Brain microvascular endothelial cell (primary cell): ENCODE measurements at places on chromosomes 1 and 21.

DNA sequence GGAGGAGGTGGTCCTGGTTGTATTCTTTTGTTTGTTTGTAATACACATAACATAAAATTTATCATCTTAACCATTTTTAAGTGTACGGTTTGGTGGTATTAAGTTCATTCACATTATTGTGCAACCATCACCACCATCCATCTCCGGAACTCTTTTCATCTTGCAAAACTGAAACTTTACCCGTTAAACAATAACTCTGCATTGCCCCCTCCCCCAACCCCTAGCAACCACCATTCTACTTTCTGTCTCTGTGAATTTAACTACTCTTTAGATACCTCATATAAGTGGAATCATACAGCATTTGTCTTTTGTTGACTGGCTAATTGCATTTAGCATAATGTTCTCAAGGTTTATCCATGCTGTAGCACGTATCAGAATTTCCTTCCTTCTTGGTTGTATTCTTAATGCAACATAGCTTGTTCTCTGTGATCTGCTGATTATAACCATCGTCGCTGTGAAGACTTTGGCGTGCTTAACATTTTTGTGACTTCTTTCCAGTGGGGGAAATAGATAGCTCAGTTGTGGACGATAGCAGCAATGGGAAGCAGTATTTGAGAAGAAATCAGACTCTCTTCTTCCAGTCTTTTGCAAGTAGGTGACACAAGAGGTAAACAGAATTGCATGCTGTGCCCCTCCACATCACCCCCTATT lies 117.5 kb upstream of the HOOK1 start:
- DNase-seq = no peak

DNA sequence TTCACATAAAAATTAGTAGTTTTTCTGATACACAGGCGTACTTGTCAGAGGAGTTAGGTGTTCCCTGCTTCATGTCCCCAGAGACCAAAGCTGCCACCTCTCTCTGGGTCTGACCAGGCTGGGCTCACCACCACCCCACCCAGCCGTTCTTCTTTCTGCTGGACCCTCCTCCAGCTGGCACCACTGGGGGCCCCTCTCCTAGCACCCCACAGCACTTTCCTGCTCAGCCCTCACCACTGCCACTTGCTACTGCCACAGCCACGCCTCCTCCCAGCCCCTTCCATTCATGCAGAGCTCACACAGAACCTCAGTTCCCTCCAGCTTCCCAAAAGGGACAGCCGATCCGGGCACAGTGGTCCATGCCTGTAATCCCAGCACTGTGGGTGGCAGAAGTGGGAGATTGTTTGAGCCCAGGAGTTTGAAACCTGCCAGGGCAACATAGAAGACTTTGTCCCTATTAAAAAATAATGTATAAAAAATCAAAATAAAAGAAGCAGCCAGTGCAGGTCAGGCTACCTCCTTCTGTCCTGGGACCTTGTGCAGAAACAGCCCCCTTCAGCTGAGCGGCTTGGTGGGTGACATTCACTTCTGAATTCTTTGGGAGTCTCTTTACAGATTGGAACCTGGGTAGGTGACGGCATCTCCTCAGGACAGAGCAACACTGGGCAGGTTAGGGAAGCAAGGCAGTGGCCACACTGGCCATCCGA lies 208.3 kb downstream of the TOMM20 start:
- DNase-seq = no peak

DNA sequence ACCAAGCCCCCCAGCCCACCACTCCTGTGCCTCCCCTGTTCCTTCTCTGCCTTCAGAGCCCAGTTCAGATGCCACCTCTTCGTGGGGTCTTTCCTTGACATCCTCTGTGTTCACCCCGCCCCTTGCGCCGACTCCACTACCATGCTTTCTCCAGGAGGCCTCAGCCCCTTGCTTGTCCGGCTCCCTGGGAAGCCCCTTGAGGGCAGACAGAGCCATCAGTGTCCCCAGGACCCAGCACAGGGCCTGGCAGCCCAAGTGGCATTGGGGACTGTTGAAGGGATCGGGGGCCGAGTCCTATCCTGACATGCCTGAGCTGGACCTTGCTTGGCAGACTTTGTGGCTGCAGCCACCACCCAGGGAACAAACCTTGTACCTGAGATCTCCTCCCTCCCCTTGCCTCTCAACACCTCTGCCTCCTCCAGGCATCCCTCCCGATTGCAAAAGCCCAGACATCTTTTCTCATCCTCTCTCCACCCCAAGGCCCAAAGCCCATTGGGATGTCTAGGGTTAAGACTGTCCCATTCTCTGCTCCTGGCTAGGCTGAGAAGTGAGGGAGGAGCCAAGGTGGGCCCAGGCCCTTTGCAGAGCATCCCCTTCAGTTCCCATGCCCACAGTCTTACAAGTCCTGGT lies 3.4 kb downstream of the CLDN19 start:
- no peak for DNase-seq

- no peak for DNase-seq
Measured at GRCh38 chr1:214720561-214720960, 117.6 kb downstream of the CENPF start.

GRCh38 chr1:58738876-58739275 lies 39.0 kb upstream of the MYSM1 start:
- DNase-seq = no peak

DNA sequence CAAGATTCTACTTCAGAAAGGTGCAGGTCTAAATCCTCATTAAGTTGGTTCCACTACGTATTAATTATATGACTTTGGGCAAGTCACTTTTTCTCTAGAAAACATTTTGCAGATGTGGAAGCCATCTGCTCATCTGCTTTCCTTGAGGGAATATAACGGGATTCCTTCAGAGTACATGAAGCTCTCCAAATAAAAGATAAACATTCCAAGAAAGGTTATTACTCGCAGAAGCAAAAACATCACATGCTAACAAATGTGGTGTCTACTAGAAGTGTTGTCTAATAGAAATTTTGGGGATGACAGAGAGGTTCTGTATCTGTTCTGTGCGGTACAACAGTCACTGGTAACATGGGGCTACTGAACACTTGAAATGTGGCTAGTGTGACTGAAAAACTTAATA lies 60.2 kb downstream of the NIBAN1 start:
- no peak for DNase-seq

DNA sequence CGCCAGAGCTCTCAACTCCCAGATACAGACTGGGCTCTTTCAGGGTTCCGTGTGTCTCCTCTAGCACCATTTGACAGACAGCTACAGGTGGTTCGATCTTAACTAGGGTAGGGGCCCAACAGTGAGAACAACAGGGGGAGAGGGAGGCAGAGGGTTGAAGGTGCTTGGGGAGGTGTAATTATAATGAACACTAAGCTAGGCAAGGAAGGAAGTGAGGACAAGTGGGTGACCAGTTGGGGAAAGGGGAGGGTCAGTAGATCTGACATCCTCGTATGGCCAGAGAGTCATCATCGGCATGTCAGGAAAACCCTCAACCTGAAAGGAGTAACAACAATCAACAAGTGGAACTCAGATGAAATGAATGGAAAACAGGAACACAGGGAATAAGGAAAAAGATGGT lies 22.8 kb downstream of the GLIS1 start:
- DNase-seq = no peak

- no peak for DNase-seq
Measured at GRCh38 chr1:226029093-226029496, 30.0 kb upstream of the SDE2 start.

GRCh38 chr21:22244516-22244915 lies 1246.3 kb downstream of the NCAM2 start:
- DNase-seq = no peak

- DNase-seq = no peak
Measured at GRCh38 chr1:192724670-192725069, 84.2 kb upstream of the RGS2 start.

DNA sequence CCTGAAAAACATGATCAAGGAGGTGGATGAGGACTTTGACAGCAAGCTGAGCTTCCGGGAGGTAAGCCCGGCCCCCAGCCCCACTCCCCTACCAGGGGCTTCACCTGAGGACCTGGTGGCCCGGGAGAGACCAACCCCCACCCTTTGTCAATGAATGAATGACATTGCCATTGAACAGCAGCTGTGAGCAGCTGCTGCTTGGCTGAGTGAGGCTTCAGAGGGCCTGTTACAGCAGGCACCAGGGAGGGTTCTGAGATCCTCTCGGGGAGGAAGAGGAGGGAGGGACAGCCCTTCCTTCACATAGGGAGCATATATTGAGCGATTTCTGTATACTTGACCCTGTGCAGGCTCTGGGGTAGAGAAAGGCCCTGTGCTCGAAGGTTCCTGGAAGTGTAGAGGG lies 12.3 kb upstream of the CTRC start:
- no peak for DNase-seq

DNA sequence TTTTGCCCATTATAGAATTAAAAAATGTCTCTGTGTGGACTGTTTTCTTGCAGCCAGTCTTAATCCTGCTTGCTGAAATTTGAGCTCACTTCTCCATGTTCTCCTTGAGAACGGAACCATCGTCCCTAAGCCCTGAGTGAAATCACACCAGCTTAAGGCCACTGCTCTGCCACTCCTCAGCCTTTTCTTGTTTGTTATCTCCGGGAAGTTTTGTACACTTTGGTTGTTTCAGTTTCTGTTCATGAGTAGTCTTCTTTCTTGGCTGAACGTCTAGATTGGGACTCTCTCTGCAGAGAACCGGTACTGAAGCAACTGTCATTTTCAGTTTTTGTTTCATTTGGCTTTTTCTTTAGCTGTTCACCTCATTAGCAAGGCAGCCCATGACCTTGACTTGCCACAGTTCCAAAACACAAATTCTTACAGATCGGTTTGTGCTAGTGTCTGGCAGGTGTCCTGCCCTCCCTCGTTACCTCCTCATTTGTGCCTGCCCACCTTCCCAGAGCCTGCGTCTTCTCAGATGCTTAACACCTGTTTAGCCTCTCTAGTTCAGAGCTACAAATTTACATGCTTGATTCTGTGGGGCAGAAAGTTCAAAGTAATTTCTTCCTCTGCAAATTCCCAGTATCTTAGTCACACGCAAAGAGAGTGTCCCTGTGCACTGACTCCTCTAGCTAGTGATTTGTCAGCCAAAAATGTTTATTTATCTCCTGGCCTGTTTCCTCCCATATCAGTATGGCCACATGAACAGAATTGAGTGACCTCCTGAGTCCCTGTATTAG lies 12.4 kb downstream of the PSEN2 start:
- peak; percentile 15 for DNase-seq

DNA sequence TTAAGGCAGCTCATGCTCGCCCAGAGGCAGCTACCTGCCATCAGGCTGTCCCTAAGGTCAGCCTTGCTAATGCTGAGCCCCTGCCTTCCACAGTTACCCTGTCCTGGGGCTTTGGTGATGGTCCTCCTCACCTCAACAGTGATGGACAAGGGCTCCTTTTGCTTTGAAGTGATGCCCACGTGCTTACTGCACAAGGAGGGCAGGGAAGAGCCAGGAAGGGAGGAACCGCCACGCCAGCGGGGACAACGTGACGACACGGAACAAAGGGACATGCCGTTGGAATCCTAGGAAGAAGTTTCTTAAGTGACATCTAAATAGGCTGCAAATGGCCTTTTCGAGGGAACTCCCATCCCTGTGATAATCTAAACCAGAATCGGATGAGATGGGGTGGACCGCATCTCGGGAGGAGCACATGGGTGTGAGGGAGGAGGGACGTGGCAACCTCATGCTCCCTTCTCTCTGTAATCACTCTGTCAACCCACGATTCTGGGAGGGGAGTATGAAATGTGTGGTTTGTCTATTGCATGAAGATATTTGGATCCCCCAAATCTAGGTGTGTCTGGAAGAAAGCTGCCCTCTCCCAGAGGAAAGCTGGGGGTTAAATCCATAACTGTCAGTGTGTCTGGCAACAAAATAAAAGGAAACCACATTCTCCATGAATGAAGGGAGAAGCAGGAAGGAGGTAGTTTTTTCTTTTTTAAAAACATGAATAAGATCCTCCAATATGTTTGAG lies 110.9 kb upstream of the IRF2BP2 start:
- DNase-seq = no peak

DNA sequence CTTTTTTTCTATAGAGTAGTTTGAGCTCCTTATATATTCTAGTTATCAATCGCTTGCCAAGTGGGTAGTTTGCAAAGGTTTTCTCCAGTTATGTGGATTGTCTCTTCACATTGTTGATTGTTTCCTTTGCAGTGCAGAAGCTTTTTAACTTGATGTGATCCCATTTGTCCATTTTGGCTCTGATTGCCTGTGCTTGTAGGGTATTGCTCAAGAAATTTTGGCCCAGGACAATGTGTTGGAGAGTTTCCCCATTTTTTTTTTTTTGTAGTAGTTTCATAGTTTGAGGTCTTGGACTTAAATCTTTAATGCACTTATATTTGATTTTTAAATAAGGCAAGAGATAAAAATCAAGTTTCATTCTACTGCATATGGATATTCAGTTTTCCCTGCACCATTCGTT lies 774.8 kb upstream of the ADAMTS5 start:
- DNase-seq = no peak

DNA sequence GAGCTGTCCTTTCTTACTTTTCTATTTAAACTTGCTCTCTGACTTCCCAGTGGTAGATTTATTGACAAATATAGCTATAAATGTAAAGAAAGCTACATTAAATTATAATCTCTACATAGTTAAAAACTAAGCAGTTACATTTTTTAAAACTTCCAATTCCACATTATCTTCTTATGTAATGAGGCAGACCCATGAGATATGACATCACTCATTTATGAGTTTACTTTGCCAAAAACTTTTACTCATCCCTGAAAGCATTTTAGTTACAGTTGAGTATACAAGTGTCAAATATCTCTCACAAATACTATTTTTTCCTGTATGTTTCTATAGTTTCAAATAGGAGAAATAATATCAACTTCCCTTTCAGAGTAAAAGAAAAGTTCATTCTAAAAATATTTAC lies 3.8 kb downstream of the NMNAT2 start:
- DNase-seq = no peak

- DNase-seq = peak; percentile 31
Measured at GRCh38 chr1:212915245-212916091, 34.9 kb upstream of the VASH2 start.

DNA sequence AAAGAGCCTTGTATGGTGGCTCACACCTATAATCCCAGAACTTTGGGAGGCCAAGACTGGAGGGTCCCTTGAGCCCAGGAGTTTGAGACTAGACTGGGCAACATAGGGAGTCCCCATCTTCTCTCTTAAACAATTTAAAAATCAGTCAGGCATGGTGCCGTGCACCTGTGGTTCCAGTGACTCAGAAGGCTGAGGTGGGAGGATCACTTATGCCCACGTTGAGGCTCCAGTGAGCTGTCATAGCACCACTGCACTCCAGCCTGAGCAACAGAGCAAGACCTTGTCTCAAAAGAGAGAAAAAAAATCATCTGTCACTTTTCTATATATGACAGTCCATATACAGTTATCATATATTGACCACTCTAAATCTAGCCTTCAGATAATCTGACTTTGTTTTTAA lies 658.3 kb downstream of the LTN1 start:
- DNase-seq = no peak
